AML-193 (cell line): ENCODE measurements at places on chromosomes 3 and 15.

GRCh38 chr3:123027292-123028232, at the start of gene SEMA5B:
Gene SEMA5B, minus strand, starts transcription at chr3:123027763. Its CDS starts 66,500 bp downstream, at chr3:122961263.
- DNase-seq: no peak

GRCh38 chr3:4750306-4750968, 228.8 kb upstream of the BHLHE40 start:
- DNase-seq: no peak

DNA sequence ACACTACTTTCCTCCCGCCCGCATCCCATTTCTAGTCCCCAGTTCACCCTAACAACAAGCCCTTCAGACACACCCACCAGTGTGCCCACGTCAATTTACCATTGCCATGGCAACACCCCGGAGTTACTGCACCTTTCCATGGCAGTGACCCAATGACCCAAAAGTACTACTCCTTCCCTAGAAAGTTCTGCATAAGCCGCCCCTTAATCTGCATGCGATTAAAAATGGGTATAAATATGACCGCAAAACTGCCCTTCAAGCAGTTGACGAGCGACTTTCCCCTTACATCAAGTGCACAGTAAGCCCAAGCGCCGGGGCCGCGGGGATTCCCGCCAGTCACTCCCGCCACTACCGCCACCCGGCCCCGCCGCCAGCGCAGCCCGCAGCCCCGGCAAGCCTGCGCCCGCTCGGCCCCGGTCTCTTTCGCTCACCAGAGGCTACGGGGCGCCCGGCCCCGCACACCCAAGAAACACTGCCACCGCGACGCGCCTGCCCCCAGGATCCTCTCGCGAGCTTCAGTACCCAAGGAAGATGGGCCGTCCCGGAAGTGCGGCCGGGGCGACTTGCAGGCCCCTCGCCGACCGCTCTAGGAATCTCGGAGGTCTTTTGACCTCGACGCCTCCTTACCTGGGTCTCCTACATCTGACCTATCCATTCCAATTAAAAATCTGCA, 27.2 kb upstream of the ZNF502 start:
- no peak for DNase-seq

DNA sequence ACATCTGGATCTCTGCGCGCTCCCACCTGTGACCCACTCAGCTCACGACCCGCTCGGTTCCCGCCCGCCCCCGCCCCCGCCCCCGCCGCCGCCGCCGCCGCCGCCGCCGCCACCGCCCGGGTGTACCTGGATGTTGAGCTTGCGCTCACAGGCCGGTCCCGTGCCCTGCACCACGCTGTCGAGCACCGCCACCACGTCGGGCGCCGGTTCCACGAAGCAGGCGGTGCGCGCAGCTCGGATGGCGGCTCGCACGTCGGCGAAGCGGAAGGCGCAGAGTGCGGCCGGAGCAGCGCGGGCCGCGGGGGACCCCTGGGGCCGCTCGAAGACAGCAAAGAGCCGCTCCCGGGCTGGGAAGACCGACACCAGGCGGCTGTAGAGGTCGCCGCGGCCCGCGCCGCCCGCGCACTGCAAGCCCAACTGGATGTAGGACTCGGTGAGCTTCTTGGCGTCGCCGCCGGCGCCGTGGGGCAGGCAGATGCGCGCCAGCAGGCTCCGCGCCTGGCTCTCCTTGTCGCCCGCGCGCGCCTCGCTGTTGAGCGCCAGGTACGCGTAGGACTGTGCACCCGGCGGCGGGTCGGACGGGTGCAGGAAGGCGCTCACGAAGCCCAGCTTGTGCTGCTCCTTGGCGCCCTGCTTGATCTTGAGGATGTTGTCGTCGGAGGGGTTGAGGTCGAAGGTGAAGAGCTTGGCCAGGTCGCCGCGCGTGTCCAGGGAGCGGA, 1.1 kb downstream of the PLXND1 start:
- peak; percentile 36 for DNase-seq

GRCh38 chr3:53131096-53131495, 861 bp upstream of the RFT1 start:
- no peak for DNase-seq

DNA sequence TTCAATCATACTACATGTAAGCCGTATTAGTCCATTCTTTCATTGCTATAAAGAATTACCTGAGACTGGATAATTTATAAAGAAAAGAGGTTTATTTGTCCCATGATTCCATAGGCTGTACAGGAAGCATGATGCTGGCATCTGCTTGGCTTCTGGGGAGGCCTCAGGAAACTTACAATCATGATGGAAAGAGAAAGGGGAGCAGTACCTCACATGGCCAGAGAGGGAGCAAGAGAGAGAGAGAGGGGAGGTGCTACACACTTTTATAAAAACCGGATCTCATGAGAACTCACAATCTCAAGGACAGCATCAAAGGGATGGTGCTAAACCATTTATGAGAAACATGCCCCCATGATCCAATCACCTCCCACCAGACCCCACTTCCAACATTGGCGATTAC, 14.3 kb upstream of the CLASP2 start:
- no peak for DNase-seq
